DMS79 (cell line): ENCODE measurements at places on chromosomes 1 and 21.

DNA sequence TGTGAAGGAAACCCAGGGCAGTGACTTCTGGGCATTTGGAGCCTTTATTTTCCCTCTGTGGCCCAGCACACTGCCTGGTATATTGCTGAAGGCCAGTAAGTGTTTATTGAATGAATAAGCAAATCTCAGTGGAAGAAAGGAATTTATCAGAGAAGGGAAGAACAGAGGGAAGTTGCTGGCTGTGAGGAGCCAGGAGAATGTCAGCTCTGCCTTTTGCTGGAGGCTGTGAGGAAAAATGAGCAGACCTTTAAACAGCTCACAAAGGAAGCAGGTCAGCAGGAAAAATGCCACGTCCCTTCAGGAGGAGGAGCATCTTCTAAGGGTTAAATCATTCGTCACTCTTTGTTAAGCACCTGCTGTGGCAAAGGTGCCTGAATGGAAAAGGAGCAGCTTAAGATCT lies 75.9 kb downstream of the GIPC2 start:
- no peak for DNase-seq

DNA sequence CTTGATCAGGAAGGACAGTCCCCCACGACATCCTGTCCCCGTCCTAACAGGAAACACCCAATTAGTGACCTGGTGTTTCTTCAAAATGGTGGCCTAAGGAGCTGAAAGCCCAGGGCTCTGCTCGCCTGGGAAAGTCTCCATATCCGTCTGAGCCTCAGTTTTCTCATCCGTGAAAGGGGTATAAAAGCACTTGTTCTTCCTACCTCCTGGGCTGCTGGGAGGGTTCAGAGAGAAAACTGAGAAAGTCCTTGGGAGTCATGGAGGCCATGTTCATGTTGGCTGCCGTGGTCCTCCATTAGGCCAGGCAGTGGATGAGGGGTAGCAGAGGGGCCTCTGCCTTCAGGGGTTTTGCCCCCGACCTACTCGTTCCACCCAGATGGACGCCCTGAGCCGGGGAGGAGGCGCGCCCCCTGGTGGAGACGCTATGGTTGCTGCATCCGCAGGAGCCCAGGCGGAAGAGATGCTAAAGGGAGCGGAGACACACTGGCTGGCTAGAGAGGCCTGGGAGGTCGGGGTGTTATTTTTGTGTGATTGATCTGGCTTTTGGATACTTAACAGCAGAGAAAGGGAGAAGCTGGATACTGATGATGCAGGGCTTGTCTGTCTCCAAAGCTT lies 113.5 kb downstream of the PRDM2 start:
- no peak for DNase-seq

- no peak for DNase-seq
Measured at GRCh38 chr21:42262831-42263231, 43.9 kb downstream of the ABCG1 start.

DNA sequence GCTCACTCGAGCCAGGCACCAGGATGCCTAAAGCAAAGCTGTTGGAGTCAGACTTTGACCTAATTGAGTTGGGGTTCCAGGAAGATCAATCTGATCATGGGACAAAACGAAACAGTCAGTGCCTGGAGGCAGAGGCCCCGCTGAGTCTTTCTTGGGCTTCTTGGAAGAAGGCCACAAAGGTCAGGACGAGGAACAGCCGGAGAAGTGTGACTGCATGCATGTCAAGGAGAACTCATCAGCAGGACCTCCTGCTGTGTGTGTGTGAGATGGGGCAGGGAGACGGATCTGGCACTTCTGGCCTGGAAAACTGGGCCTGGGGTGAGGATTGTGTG lies 190.8 kb downstream of the CAMTA1 start:
- DNase-seq, result no peak

GRCh38 chr1:26307363-26307781 lies 936 bp upstream of the UBXN11 start:
- no peak for DNase-seq

GRCh38 chr1:55006931-55007330 lies 8.2 kb downstream of the BSND start:
- DNase-seq, result no peak
